ENCODE measurements at places on chromosomes 11 and 22.

GRCh38 chr22:50612528-50613221, 12.1 kb downstream of the MAPK8IP2 start:
- no peak for DNase-seq

- DNase-seq, result no peak
Measured at GRCh38 chr11:19368726-19369375, 128.1 kb upstream of the E2F8 start.

GRCh38 chr11:59266491-59266890, 53.8 kb upstream of the MPEG1 start:
- no peak for DNase-seq

GRCh38 chr11:87463486-87464102, 425.9 kb downstream of the TMEM135 start:
- DNase-seq, result no peak

- DNase-seq, result no peak
Measured at GRCh38 chr11:72203163-72203562, 11.2 kb downstream of the FOLR1 start.

GRCh38 chr11:115214644-115215234, 289.5 kb downstream of the CADM1 start:
- DNase-seq, result no peak

DNA sequence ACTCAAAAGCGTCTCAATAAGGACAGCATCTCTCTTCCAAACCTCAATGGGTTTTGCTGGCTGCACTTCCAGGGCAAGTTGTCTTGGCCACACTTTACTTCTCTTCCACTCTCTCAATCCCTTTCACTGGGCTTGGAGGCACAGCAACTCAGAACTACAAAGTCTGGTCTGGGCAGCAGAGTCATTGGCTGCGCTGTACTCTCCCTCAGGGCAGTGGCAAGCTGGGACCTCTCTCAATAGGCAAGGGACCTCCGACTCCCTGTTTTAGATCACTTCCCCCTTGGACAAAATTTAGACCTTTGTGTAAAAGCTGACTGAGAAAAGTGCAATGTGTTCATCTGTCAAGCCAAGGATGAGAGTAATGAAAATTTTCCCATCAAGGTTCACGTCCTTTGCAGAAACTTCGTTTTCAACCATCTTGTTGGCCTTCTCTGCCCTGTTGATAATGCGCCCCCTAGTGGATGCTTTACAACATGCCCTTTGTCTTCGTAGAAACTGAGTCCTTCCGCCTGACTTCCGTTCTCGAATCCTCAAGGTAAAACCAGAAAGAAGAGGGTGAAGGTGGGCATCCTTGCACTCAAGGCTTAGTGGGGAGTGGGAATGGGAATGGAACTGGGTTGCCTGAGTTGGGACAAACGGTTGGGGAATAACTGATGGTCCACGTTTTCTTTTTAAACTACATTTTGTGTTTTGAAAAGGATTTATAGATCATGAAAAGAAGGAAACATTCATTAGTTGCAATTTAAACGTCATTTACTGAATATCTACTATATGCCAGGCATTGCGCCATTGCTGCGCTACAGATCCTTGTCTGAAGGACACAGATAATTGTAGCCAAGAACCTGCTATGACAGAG, 99.1 kb downstream of the CD44 start:
- DNase-seq, result peak; percentile 60

DNA sequence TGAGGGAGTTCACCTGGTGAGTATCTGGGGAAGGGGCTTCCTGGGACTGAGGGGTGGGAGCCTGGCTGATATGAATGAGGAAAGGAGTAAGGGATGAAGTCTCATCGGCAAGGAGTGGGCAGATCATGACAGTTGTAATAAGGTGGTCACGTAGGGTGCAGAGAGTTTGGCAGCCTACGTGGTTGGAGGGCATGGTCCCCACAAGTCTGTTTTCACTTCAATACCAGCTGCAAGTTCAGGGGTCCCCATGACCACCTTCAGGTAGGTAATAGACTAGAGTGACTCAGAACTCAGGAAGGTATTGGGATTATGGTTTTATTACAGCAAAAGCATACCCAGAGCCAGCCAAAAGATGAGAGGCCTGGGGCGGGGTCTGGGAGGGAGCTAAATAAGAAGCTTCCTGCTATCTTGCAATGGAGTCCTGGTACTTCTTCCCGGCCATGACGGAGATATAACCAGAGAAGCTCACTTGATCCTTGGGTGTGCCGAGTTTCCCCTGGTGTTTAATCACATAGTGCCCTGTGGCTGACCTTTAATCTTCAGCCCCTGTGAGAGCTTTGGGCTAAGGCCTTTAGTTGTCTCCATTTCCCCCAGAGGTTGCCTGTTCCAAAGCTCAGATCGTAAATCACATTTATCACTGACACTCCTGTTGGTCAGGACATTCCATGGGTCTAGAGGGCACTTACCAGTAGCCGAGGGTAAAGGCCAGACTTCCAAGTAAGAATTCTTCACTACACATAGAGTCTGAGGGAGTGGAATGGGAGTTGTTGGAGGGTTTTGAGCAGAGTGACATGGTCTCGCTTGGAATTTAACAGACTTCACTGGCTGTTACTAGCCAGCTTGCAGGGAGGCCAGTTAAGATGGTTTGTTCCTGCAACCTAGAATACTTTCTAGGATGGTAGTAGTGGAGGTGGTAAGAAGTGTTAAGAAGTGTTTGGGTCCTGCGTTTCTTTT, 9.1 kb downstream of the SLC3A2 start:
- no peak for DNase-seq

- DNase-seq, result no peak
Measured at GRCh38 chr11:129323896-129324502, 51.6 kb upstream of the BARX2 start.

DNA sequence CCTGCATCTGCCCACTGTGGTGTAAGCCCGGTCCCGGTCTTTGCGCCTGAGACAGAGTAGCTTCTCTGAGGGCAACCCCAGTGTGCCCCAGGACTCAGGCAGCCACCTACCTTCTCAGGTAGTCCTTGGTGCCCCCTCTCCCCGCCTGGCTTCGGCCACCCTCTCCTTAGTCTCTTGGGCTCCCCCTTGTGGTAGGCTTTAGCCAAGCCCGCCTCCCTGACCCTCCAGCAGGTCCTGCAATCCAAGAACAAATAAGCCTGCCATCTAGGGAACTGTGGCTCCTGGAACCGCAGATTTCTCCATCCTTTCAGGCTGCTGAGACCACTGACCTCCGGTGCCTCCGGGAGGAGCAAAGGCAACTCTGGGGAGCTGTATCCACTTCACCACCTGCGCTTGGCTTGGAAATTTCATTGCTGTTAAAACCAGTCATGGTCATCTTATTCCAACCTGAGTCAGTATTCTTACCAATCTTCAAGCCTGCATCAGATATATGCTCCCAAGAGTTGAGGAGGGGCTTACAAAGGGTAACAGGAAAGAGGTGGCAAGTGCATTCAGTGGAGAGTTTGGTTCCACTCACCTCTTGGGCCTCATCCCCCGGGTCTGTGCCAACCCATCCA, 52.8 kb upstream of the TENM4 start:
- no peak for DNase-seq

DNA sequence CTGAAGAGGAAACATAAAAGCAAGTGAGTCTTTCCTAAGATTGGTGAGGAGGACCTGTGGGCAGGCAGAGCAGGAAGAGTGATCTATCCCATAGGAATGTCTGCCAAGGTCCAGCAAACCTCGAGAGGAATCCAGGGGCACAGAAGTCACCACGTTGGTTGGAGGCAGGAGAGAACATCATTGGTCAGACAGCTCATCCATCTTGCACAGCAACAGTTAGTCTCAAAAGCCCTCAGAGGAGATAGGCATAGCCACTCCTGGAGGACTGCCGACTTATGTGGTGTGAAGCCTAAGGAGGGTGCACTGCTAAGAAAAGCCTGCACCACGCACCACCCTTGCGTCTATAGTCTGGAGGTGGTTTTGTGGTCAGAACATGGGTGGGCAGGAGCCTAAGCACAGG, 109.1 kb downstream of the RASSF10 start:
- no peak for DNase-seq

GRCh38 chr11:78715639-78716311, 141.1 kb upstream of the NARS2 start:
- peak; percentile 35 for DNase-seq

- DNase-seq, result no peak
Measured at GRCh38 chr11:113174882-113175281, 139.5 kb upstream of the TTC12 start.
